Stimulated activated CD4-positive, alpha-beta T cell treated with anti-CD3 and anti-CD28 coated beads, Interleukin-4, amount 100 ng/mL, for 4 hours (primary cell): ENCODE measurements at places on chromosomes 11 and 22.

DNA sequence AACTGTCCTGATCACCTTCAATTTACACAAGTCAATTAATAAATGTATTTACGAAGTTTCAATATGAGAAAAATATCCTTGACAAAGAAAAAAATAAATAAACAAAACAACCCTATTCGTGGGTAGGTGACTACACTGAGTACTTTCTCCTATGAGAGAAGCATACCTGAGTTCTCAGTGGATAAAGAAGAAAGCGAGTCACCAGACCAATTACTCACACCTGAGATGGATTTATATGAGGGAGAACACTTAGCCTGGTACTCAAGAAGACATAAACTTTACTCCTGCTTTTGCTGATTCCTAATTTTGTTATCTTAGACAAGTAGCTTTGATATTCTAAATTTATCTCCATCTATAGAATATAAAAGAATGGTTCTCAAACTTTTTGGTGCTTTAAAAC is 735.2 kb upstream of the ANO3 start:
- no peak for DNase-seq

DNA sequence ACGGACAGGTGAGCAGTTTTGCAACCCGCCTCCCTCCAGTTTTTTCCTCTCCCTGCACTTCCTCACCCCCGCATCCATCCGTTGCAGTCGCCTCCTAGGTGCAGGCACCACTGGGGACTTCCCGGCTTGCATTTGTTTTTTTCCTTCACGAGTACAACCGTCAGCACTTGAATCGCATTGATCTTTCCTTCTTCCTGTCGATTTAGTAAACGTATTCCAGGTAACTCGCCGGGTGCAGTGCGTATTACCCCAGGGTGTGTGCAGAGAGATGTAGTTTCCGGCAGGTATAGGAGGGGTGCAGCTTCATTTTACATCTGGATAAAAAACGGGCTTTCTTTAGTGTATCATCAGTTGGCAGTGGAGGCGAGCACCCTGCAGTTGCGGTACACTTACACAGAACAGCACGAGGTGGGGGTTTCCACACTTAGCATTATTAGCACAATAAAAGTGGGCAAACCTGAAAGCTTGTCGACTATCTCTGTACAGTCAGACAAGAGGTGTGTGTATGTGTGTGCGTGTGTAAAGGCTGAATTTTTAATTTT is at the start of gene SORL1-AS1:
Gene SORL1-AS1, minus strand, starts transcription at position 359 of the 542 bp plus-strand sequence.
- peak; percentile 77 for DNase-seq

DNA sequence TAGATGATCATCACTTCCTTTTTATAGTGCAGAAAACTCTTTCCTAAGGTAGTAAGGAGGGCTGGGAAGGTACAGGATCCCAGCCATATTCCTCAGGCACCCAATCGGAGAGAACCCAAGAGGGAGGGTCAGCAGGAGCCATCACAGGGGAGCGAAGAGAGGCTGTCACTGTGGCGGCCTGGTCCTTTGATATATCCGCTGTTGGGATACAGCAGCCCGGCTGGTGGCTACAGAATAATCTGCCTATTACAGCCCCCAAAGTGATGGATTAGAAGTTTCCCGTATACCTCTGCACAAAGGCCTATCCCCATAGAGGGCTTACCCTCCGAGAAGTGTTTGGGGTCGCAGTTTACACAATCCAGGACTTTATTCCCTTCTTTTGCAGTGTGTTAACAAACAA is 48.5 kb downstream of the OR4D9 start:
- DNase-seq, result no peak

DNA sequence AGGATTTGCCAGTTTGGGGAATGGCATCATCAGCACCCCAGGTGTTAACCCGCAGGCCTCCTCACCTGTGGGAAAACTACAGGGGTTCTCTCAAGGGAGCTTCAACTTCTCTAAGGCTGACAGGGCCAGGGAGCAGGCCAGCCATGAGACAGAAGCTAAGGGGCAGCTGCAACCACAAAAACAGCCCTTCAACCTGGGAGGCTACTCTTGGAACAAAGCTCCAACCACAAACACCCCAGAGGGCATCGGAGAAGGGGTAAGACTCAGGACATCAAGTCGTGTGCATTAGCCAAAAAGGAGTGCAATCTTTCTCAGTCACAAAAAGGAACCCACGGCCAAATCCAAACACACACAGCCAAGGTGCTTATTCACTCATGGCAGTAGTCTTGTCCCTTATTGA is 103.0 kb downstream of the PLEKHA7 start:
- no peak for DNase-seq

DNA sequence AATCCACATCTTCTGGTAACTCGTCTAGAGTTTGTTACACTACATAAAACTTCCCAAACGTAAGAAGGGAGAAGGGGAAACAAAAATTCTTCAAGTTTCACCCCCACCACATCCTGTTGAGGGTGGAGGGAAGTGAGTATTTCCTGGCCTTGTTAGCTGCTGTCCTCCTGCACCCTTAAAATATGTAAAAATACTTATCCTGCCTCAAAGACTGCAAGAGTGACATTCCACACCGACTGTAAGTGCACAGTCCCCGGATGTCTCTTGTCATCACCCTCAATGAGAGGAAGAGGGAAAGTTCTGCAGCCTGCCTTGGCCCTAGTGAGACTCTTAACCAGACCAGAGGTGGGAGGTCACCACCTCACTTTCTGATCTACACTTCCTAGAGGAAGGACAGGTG is 3.3 kb downstream of the TMEM121B start:
- no peak for DNase-seq

DNA sequence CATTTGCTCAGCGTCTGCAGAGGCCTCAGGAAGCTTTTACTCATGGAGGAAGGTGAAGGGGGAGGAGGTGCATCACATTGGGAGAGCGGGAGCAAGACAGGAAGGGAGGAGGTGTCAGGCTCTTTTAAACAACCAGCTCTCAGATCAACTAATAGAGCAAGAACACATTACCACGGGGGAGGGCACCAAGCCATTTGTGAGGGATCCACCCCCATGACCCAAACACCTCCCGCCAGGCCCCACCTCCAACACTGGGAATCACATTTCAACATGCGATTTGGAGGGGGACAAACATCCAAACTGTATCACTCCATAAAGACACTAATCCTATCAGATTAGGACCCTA is 18.9 kb upstream of the THY1 start:
- DNase-seq, result no peak

- DNase-seq, result no peak
Measured at GRCh38 chr11:115555336-115556090, 51.3 kb upstream of the CADM1 start.

DNA sequence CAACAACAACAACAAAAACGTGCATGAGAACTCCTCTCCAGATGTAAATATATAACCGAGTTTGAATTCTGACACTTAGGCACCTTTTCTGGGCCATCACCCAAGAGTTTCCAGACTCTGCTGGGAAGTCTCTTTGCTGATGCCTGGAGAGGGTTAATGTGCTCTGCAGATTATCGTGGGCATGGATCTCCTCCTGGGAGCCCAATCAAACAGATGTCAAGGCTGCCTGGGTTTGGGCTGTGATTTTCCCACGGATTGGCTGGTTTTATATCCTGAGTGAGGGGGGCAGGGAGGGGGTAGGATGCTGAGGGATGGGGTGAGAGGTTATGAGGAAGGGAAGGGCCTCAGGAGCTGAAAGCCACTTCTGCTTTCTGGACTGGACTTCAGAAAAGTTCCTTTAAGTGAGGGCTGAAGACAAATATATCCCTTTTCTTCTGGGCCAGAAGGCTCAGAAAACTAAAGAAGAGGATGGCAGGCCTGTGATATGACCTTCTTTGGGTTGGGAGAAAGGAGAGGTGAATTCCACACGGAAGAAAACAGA is 4.2 kb downstream of the ELF5 start:
- no peak for DNase-seq

GRCh38 chr22:45577746-45578523 is 75.3 kb downstream of the FBLN1 start:
- DNase-seq, result peak; percentile 53

GRCh38 chr22:46030231-46030880 is 53.4 kb upstream of the WNT7B start:
- no peak for DNase-seq

DNA sequence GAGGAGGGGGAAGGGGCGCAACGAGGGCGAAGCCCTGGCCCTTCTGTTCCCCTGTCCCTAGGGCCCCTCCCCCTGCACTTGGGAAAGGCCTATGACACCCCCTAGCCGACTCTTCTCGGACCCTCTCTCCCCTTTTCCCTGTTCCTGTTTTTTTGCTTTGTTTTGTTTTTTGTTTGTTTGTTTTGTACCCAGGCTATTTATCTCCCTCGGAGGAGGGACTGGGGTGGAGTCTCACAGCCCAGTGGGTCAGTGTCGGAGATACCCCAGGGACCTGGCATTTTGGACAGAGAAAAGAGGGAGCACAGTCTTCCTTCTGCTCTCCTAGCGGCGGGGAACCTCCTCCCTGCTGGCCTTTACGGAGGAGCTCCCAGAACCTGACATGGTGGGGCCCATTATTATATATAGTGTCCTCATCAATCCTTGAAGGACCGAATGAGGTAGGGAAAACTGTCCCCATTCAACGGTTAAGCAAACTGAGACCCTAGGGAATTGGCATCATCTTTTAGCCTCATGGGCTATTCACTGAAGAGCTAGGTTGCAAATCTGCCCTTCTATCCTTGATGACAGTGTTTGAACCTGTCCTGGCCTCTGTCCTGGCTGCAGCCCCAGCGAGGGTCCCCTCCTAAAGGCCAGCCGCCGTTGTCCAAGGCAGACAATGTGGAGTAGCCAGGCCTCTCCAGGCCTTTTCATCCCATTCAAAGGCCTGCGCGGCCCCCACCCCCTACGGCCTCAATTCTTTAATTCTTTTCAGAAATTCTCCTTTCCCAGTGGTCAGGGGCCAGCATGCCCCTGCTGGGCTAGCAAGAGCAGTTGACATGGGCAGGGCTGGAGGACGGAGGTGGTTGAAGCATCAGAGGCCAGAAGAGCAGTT is 911 bp downstream of the EMID1 start:
- no peak for DNase-seq

GRCh38 chr22:19442166-19442565 is 5.3 kb downstream of the C22orf39 start:
- no peak for DNase-seq

DNA sequence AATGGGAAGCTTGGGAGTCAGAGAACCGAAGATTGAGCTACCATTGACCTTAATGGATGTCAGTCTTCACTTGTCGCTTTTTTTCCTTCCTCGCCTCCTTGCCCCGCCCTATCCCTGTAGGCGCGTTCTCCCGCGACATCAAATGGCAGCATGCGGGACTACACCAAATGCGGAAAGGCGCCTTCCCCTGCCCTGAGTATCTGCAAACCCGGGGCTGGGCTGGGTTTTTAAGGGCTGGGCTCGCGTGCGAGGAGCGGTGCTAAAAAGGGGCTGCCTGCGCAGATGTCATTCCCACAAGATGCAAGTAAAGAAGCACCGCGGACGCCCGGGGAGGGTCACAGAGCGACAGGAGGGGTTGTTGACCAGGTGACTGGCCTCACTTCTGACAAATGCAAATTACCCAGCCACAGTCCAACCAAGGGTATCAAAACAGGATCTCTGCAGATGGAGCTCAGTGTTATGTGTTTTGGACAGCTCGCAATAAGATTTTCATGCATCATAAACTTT is 4.7 kb upstream of the FAM111B start:
- peak; percentile 44 for DNase-seq

- DNase-seq, result no peak
Measured at GRCh38 chr11:87602776-87603175, 565.0 kb downstream of the TMEM135 start.

- no peak for DNase-seq
Measured at GRCh38 chr22:49866646-49867045, 13.0 kb downstream of the ZBED4 start.

DNA sequence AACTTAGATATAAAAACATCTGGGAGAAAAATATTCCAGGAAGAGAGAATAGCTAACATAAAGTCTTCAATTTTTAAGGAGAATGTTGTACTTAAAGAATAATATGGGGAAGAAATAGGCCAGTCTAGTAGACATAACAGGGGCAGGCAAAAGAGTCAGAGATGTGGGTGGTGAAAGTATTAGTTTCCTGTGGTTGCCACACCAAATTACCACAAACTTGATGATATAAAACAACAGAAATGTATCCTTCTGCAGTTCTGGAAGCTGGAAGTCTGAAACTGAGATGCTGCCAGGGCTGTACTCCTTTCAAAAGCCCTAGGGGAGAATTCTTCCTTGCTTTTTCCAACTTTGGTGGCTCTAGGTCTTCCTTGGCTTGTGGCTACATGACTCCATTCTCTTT is 1309.7 kb downstream of the LRRC4C start:
- no peak for DNase-seq

GRCh38 chr11:133787379-133788141 is 57.8 kb downstream of the SPATA19 start:
- no peak for DNase-seq

DNA sequence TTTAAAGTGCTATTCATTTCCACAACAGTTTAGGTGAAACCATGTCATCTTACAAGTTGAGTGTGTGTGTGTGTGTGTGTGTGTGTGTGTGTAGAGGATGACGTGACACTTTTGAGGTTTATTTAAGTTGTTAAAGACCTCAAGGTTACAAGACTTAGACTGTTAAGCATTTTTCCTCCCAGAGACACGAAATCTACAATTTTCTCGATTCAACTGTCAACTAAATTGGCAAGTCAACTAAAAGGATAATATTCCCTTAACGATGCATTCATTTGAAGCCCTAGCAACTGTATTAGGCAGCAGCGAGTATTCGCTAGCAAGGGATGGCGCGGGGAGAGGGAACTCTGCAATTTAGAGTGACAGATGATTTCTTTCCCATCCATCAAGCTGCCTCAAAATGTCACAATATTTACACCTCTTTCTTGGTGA is 17.6 kb upstream of the BDNF start:
- DNase-seq, result no peak

GRCh38 chr11:132782102-132782501 is 750.2 kb downstream of the OPCML start:
- DNase-seq, result no peak

GRCh38 chr11:35152575-35152974 is 13.6 kb downstream of the CD44 start:
- no peak for DNase-seq

DNA sequence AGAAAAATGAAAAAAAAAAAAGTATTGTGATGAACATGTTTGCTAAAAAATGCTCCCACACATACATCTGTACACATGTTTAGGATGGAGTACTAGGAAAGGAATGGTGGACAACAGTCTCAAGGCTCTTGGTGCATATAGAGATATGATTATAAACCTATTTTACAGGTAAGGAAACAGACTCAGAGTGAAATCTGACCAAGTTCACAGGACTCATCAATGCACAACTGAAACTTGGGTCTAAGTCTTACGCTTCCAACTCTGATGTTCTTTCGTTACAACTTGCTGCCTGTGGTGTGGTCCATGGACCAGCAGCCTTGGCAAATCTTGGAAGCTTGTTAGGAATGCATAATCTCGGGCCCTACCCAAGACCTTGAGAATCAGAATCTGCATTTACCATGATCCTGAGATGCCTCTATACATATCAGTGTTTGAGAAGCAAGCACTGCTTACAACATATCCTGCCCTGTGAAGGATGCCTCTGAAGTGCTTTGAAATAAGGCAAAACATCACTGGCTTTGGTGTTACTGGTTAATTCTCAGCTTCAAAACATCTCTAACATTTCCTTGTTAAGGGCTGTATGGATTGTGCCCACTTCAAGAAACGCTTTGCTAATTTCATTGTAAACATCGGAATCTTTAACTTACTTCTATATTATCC is 39.9 kb upstream of the NUP160 start:
- no peak for DNase-seq
